GM23248 (cell line): ENCODE measurements at places on chromosomes 3 and 15.

GRCh38 chr3:33915796-33916546 is 117.5 kb downstream of the PDCD6IP start:
- DNase-seq, result peak; percentile 35

DNA sequence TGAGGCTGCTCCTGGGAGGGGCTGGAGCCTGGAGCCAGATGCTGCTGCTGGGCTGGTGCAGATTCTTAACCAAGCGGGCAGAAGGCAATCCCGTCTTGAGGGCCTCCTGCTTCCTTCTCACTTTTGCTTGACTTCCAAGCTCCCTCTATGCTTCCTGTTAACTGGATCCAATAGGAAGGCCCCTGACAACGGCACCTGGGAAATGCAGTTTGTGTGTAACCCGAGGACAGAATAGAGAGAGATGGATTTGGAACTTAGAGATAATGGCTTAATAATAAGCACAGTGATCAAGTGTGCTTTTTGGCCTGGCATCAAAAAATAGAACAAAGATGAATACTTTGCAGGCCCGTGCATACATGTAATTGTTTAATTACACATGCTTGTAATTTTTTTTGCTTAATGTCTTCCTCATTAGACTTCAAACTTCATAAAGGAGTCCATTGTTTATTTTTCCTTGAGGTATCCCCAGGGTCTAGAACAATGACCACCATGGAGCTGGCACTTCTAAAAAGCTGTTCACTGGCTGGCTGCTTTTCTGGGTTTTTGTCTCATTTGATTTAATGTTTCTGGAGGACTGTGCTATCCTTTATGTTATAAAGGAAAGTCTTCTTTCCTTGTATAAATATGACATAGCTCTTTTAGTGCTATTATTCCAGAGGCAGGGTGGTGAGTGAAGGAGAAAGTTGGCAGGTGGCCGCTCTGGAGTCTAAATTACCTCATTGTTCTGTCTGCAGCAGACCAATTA is 63.3 kb upstream of the MITF start:
- DNase-seq, result no peak

GRCh38 chr3:15198686-15199085 is 7.4 kb upstream of the CAPN7 start:
- no peak for DNase-seq

- peak; percentile 95 for DNase-seq
Observed at GRCh38 chr3:132255041-132255745, 62.0 kb upstream of the ACP3 start.

- DNase-seq, result peak; percentile 58
Observed at GRCh38 chr3:148642616-148643015, 55.1 kb upstream of the AGTR1 start.

DNA sequence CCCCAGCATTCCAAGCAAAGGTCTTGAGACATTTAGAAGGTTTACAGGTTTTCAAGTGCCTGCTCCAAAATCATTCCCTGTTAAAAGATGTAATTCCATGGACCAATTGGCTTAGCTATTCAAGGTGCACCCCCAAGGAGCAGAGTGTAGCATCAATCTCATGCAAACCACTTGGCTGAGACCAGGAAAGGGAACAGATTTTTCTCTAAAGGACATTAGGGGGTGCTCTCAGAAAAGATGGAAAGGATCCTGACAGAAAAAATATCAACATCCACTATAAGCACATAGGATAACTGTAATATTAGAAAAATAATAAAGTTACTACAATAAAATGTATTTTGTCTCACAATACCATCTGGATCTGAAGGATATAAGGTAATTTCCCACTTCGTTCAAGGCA is 328.0 kb upstream of the CDIN1 start:
- DNase-seq, result peak; percentile 4

DNA sequence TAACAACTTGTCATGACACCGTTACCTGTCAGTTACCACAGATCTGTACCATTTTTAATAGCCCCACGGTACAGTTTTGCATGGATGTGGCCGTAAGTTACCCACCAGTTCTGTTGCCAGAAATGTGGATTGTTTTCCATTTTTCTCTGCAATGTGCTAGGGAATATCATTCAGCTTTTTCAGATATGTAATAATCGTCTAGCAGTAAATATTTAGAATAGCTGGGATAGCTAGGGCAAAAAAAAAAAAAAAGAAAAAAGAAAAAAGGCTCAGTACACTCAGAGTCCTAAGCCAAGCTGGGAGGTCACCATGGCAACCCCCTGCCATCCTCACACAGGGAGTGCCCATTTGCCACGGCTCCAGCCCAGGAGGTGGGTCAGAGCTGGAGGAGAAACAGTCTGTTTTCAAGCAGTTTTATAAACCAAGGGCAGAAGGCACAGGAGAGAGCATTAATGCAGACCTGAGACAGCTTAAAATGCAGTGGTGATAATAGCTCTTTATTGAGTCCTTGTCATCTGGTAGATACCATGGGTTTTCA is 25.2 kb downstream of the PAQR5 start:
- peak; percentile 10 for DNase-seq

GRCh38 chr3:151630938-151631441 is 102.7 kb upstream of the AADACL2 start:
- peak; percentile 45 for DNase-seq

DNA sequence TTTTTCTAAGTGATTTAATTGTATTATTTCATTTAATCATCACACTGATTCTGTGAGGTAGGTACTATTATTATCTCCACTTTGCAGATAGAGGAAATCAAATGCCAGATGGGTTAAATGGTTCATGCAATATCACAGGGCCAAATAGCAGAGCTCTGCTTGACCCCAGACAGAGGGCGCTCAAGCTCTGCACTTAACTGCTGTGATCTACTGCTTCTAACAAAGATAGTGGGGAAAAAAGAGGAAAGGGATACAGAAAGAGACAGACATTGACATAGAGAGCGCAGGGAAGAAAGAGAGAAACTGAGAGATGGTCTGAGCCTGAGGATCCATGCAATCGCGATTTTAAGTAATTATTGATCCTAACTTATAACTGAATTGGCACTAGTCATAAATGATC is 279.1 kb upstream of the THRB start:
- peak; percentile 68 for DNase-seq

DNA sequence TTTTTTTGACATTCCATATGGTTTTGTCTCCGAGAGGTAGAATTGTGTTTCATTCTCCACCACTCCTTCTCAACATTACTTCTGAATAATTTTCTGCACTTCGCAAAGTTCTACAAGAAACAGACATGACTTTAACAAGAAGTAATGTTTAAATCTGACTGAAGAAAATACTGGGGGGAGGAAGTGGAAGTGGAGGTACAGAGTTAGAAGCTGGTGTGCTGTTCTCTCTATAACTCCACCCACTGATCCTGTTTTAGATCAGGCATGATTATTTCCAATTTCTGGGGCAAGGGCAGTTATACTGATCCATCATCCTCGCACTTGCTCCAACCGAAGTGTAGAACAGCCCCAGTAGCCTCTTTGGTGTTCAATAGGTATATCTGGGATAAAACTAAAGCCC is 9.2 kb upstream of the MCCC1 start:
- DNase-seq, result no peak

DNA sequence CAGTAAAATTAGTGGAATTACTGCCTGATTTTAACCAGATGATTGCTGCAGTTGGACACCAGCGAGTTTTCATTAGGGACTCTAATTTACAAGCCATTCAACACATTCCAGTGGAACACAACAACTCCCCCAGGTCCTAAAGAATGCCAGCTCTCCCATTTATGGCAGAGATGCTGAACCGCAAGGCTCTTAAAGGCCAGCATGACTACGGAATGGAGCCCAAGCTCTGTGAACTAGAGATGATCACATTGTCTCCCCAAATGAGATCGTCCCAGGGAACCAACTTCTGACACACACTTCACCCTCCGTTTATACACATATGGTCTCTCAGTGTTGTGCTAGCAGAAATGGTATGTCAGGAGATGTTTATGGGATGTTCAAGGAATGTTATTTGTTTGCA is 446.2 kb upstream of the NR2F2 start:
- DNase-seq, result peak; percentile 26

DNA sequence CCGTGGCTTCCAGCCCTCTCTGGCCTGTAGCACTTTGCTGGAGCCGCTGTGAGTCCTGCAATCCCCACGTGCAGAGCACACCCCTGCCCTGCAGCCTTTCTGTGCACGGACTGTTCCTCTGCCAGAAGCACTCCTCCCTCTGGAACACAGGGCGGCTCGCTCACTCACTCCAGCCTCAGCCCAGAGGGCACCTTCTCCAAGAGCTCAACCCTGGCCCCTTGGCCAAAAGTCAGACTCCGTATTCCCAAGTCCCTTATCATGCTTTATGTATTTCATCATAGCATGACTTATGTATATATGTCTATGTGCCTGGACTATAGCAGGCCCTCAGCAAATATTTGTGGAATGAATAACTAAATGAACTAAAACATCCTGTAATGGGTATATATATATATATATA is 63.2 kb downstream of the ASB7 start:
- DNase-seq, result peak; percentile 15

DNA sequence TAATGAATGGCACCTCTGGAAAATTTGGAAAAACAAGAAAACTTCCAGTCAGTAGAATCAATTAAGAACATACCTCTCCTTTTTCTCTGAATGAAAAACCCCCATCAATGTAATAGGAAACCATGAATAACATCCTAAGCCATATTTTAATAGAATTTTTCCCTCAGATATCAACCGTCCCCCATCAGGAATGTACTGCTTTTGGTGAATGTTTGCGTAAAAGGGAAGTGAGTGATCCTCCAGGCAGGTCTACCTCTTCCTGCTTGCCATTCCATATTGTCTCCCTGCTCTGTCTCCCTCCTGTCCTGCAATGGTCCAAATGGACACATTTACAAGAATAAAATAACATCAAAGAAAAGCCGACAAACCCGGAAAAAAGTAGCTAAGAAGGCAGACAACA is 30.8 kb downstream of the LAMP3 start:
- DNase-seq, result peak; percentile 38

- peak; percentile 53 for DNase-seq
Observed at GRCh38 chr15:56772868-56773639, 39.7 kb upstream of the ZNF280D start.

GRCh38 chr15:77634266-77634962 is 1.7 kb upstream of the LINGO1 start:
- DNase-seq, result peak; percentile 68

DNA sequence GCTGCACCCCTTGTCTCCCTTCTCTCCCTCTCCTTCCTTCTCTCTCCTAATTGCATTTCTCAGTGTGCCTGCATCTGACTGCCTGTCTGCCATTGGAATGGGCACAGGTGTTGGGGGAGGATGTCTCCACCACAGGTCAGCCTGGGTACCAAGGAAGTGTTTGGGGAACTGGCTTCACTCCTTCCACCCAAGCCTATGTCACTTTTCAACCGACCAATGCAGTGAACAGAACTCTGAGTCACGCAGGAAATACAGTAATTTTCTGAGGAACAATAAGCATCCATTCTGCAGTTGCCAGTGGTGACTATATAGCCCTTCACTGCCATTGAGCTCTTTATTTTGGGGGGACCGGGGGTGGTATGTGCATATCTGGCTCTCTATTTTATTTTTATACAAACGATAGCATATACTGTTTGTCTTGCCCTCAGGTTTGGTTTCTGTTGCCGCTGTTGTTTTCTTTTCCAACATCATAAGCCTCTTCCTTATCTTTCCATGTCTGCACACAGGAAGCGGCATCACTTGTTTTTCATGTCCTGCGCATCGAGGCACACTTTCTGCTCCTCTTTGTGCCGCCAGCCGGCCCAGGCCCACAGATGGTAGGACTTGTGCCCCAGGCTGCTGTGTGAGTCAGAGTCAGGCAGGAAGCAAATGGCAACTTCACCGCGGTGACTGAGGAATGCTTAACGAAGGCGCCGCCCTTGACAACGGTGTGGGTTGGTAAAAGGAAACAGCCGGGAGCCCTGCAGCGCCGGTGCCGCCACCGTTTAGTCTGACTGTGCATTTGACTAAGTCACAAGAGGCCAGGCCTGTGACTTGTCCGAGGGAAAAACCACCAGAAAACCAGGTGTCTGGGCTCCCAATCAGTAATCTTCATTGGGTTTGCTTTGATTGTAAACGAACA is 21.1 kb upstream of the CDCP1 start:
- DNase-seq, result peak; percentile 96

- DNase-seq, result peak; percentile 69
Observed at GRCh38 chr3:111244760-111245159, 173.1 kb downstream of the NECTIN3 start.

GRCh38 chr3:137987723-137988122 is 22.2 kb upstream of the CLDN18 start:
- no peak for DNase-seq

GRCh38 chr3:142530296-142530695 is 48.2 kb downstream of the ATR start:
- DNase-seq, result no peak

- no peak for DNase-seq
Observed at GRCh38 chr15:100740138-100740537, 137.7 kb downstream of the ASB7 start.

GRCh38 chr3:127042634-127043033 is 59.7 kb downstream of the PLXNA1 start:
- no peak for DNase-seq

DNA sequence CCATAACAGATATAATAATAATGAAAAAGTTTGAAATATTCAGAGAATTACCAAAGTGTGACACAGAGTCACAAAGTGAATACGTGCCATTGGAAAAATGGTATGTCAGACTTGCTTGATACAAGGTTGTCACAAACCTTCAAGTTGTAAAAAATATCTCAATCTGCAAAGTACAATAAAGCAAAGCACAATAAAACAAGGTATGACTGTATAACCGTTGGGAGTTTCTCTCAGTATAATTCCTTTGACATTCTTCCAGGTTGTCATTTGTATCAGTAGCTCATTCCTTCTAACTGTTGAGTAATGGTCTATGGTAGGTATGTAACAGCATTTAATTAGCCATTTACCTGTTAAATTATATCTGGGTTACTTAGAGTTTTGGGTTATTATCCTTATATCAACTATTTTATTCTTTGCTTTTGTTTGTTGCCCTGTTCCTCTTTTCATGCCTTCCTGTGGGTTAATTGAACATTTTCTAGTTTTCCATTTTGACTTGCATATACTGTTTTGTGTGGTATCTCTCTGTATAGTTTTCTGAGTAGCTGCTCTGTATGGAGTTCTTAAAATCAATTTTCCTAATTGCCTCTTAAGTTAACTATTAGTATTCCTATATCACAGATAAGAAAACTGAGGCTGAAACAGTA is 112.5 kb downstream of the SUCNR1 start:
- no peak for DNase-seq

DNA sequence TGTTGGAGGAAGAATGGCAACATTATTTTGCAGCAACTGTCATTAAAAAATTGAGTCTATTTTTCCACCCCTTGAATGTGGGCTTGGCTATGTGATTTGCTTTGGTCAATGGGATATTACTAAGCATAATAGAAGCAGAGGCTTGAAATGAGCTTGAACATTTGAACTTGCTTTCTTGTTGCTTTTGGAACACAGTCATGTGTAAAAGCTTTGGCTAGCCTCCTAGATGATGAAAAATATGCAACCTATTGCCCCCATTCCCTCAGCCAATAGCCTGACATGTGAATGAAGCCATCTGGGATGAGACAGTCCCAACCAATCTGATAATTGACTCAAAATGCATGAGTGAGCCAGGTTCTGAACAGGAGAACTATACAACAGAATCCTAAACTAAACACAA is 78.4 kb downstream of the PLSCR2 start:
- DNase-seq, result peak; percentile 74

GRCh38 chr3:23159929-23160328 is 43.2 kb upstream of the UBE2E2 start:
- DNase-seq, result peak; percentile 91

- DNase-seq, result peak; percentile 64
Observed at GRCh38 chr3:123067689-123068600, 1.1 kb downstream of the PDIA5 start.
